ENCODE measurements at places on chromosomes 16 and 17. TPM values are rescaled to one million over a fixed set of nuclear protein-coding genes. Genes with fewer than 3 reads are reported as not detected.

GRCh38 chr16:53281859-53282258 lies 152.4 kb upstream of the RBL2 start:
- no peak for DNase-seq
- no peaks in the 10 kb centered on the region for H3K27me3 ChIP-seq
- no peak overlapping the region for H3K4me3 ChIP-seq
- peaks cover 6% of the 10 kb centered on the region for H3K36me3 ChIP-seq

DNA sequence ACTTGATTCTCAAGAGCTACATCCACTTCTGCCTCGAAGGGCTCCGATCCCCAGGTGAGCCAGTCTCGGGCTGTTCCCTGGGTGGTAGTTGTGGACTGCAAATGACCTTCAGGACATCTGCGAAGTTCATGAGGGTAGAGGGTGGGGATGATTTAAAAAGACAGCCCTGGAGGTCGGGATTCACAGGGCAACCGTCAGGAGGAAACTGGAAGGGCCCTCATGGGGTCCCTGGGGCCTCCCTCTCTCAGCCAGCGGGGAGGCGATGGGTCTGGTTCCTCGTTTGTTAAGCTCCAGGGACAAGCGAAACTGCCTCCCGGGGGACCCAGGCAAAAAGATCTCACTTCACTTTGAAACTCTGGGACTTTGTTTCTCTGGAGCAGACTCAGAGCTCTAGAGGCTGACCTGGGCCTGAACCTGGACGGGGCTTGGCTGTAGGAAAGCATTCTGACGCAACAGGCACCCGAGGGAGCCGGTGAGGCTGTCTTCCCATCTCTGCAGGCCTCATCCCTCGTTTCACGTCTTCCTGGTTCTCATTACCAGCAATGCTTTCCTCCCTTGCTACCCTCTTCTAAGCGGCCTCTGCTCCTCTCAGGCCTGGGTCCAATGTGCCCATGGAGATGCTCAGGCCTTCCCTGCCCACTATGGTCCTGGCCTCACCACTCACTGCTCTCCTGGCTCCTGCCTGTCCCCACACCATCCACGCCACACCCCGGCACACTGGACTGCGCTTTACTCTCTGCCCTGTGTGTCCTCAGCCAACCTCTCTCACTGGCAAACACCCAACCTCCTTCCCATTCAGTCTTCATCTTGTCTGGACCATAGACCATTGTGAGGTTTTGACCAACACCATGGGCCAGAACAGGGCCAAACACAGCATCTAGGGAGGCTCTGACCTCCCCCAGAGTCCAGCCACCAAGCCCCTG lies 214.2 kb upstream of the TNRC6C start:
- H3K27me3 ChIP-seq: peaks cover 94% of the 10 kb centered on the region
- H3K4me3 ChIP-seq: no peak overlapping the region
- H3K27ac ChIP-seq: no peak overlapping the region
- no peaks in the 10 kb centered on the region for H3K4me1 ChIP-seq
- no peak for DNase-seq

DNA sequence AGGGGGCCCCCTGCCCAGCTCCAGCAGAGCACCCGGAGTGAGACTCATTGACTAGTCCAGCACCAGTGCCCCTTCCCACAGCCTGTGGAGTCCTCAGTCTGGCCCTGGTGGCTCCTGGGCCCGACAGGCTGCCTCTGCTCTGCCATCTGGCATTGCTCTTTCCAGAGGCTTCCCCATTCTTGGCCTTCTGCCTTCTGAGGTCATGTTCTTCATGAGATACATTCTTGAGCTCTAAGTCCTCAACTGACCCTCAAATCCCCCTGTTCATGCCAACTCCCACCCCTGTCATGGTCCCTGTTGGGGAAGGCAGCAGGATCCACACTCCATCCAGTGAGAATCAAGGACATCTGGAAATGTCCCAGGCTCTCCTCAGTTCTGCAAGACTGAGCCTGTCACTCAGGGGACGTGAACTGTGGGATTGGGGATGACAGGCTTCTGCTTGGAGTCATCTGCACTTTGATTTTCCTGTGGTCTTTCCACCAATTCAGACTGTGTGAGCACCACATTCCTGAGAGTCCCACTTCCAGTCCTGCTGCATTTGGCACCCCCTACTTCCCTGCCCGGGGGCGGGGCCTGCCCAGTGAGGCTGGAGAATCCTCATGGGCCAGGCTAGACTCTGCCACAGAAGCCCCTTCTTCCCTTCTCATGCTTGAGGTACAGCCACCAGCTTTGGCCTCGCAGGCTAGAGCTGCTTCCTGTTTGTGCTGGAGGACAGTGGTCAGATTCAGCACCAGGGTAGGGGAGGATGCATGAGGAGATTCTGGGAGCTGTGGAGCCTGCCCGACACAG lies 2.7 kb downstream of the TRPV2 start:
- peak; percentile 37 for DNase-seq
- H3K4me1 ChIP-seq: peaks cover 31% of the 10 kb centered on the region
- H3K4me3 ChIP-seq: no peak overlapping the region
- H3K36me3 ChIP-seq: no peaks in the 10 kb centered on the region
- peak overlapping the region; percentile 85 for H3K27ac ChIP-seq
- no peaks in the 10 kb centered on the region for H3K27me3 ChIP-seq

- no peaks in the 10 kb centered on the region for H3K27me3 ChIP-seq
- H3K4me1 ChIP-seq: peaks cover 6% of the 10 kb centered on the region
- no peak overlapping the region for H3K4me3 ChIP-seq
- no peak for DNase-seq
- no peaks in the 10 kb centered on the region for H3K36me3 ChIP-seq
Observed at GRCh38 chr16:12348733-12349704, 372.5 kb downstream of the SNX29 start.

DNA sequence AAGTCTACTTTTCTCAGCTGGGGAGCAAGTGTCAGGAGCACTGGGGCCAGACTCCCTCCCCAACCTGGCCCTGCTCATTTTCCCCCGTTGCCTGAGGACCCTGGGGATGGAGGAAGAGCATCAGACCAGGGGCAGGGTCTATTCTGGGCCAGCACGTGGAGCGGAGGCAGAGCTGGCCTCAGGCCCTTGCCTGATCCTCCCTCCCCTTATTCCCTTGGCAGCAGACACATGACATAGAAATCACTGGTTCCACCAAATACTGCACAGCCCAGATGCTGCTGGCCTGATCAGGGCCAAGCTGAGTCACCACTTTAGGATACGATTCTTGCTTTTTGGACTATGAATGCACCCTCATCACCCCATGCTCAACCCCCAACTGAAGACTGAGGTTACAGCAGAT lies 15.8 kb upstream of the AGRP start:
- H3K27ac ChIP-seq: no peak overlapping the region
- H3K36me3 ChIP-seq: no peaks in the 10 kb centered on the region
- no peaks in the 10 kb centered on the region for H3K27me3 ChIP-seq
- no peaks in the 10 kb centered on the region for H3K4me1 ChIP-seq

DNA sequence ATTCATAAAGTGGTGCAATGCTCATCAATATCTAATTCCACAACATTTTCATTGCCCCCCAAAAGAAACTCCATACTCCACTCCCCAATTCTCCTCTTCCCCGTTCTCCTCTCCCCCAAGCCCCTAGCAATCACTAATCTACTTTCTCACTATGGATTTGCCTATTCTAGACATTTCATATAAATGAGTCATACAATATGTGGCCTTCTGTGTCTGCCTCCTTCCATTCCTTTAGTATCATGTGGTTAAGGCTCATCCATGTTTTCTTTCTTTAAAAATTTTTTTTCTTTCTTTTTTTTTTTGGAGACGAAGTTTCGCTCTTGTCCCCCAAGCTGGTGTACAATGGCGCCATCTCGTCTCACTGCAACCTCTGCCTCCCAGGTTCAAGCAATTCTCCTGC lies 56.3 kb upstream of the HAS3 start:
- 0 out of 2 replicates have a peak, but pooled peaks cover 3% of the 10 kb centered on the region for H3K4me1 ChIP-seq
- DNase-seq: peak; percentile 32
- no peaks in the 10 kb centered on the region for H3K36me3 ChIP-seq
- H3K27ac ChIP-seq: no peak overlapping the region
- H3K4me3 ChIP-seq: no peak overlapping the region

GRCh38 chr17:37109731-37110710 lies 161.3 kb downstream of the AATF start:
- H3K27ac ChIP-seq: no peak overlapping the region
- no peaks in the 10 kb centered on the region for H3K36me3 ChIP-seq
- no peak overlapping the region for H3K4me3 ChIP-seq
- no peak for DNase-seq
- H3K27me3 ChIP-seq: no peaks in the 10 kb centered on the region
- no peaks in the 10 kb centered on the region for H3K4me1 ChIP-seq

- peaks cover 68% of the 10 kb centered on the region for H3K27me3 ChIP-seq
- no peaks in the 10 kb centered on the region for H3K4me1 ChIP-seq
- H3K4me3 ChIP-seq: no peak overlapping the region
- DNase-seq: no peak
- H3K27ac ChIP-seq: no peak overlapping the region
Observed at GRCh38 chr17:65312718-65313377, 175.7 kb downstream of the RGS9 start.

DNA sequence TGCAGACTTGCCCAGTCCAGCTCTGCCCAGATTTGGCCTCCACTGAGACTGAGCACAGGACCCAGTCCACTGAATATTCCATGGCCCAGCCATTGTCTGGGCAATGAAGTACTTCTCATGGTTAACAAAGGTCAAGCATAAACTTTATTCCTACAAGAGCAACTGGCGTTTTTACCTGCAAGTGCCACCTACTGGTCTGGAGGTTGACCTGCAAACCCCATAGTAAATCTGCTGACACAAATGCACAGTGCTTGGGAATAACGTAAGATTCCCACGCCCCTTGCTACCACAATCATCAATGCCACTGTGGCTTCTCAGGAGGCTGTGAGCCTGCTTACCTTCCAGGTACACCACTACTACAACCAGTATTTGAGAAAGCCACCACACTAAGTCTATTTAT lies 170.2 kb downstream of the CEP112 start:
- H3K4me3 ChIP-seq: no peak overlapping the region
- H3K27ac ChIP-seq: no peak overlapping the region
- no peaks in the 10 kb centered on the region for H3K4me1 ChIP-seq

DNA sequence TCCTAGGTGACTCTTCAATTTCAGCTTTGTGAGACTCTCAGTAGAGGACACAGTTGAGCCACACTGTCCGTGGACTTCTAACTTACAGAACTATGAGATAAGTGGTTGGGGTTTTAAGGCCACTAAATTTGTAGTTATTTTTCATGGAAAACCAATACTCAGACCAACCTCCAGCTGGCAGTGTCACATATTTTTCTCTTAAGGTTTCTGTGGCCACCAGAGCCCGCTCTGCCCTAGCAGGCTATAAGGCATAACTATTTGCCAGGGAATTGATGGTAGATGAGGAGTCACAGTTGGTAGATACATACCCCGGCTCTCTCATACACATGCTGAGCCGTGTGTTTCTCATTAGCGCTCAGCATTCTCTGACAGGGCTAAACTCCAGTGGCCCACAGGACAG lies 336.8 kb upstream of the MON1B start:
- no peaks in the 10 kb centered on the region for H3K36me3 ChIP-seq
- H3K4me3 ChIP-seq: no peak overlapping the region
- H3K27me3 ChIP-seq: peaks cover 20% of the 10 kb centered on the region
- no peak overlapping the region for H3K27ac ChIP-seq
- peak; percentile 29 for DNase-seq
- no peaks in the 10 kb centered on the region for H3K4me1 ChIP-seq

DNA sequence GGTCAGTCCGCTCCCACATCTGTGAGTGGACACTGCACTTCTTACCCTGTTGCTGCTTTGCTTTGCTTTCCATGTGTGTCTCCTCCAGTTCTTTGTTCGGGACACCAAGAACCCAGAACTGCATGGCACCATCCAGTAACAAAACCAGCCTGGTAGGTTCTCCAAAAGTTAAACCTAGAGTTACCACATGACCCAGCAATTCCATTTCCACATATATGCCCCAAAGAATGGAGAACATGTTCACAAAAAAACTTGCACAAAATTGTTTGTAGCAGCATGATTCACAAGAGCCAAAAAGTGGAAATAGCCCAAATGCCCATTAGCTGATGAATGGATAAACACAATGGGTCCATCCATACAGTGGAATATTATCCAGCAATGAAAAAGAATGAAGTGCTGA lies 10.3 kb upstream of the CCL22 start:
- no peaks in the 10 kb centered on the region for H3K36me3 ChIP-seq
- H3K27ac ChIP-seq: no peak overlapping the region
- no peaks in the 10 kb centered on the region for H3K27me3 ChIP-seq
- H3K4me3 ChIP-seq: no peak overlapping the region
- DNase-seq: no peak
- H3K4me1 ChIP-seq: no peaks in the 10 kb centered on the region

DNA sequence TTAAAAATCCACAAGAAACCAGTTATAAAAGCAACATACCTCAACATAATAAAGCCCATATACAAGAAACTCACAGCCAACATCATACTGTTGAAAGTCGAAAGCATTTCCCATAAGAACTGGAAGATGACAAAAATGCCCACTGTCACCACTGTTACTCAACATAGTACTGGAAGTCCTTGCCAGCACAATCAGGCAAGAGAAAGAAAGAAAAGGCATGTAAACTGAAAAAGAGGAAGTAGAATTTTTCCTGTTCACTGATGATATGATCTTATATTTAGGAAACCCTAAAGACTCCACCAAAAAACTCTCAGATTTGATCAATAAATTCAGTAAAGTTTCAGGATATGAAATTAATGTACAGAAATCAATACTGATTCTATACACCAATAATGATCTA lies 45.1 kb downstream of the AHSP start:
- no peaks in the 10 kb centered on the region for H3K27me3 ChIP-seq
- no peak overlapping the region for H3K4me3 ChIP-seq
- H3K36me3 ChIP-seq: no peaks in the 10 kb centered on the region
- no peaks in the 10 kb centered on the region for H3K4me1 ChIP-seq

DNA sequence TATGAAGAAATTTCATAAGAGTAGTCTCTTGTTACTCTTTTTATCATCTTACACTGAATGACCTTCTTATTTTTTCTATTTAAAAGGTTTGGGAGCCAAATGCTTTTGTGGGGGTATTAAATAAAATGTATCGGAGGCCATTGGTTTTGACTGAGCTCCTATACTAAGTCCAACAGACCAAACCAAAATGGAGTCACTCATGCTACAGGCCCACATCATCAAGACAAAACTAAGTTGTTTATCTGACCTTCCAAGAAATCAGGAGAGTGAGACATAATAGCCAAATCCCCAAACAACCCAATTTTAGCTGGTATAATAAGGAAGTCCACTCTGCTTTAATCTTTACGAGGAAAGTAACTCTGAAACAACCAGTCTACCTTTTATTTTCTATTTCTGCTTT lies 48.1 kb upstream of the ALOX12 start:
- peaks cover 13% of the 10 kb centered on the region for H3K4me1 ChIP-seq
- no peaks in the 10 kb centered on the region for H3K36me3 ChIP-seq
- peak overlapping the region; percentile 48 for H3K27ac ChIP-seq

GRCh38 chr17:62760945-62761267 lies 47.2 kb downstream of the MARCHF10 start:
- peak; percentile 48 for DNase-seq
- H3K27ac ChIP-seq: no peak overlapping the region
- peaks cover 27% of the 10 kb centered on the region for H3K4me1 ChIP-seq
- H3K36me3 ChIP-seq: no peaks in the 10 kb centered on the region
- H3K4me3 ChIP-seq: no peak overlapping the region

The SAMD14 gene
- total RNA-seq: 0.11 TPM

The BMERB1 gene
- 3.8 TPM for total RNA-seq

The CACNG5 gene
- not detected for total RNA-seq

The ENPP7 gene
- not detected for total RNA-seq

The KNOP1 gene
- total RNA-seq: 18.8 TPM

The GFAP gene
- 0.29 TPM for total RNA-seq

The VPS35 gene
- 39.3 TPM for total RNA-seq

The ZG16 gene
- total RNA-seq: not detected

The KCNH6 gene
- total RNA-seq: not detected

The PLXDC1 gene
- total RNA-seq: not detected

The CTRB2 gene
- not detected for total RNA-seq

The DHRS7C gene
- total RNA-seq: not detected

The CD300LG gene
- total RNA-seq: not detected

The ZNF500 gene
- 8.6 TPM for total RNA-seq

Data from PC-3 (cell line).